ENCODE measurements at places on chromosomes 1 and 21.

GRCh38 chr1:234486858-234487840 is 8.2 kb upstream of the TARBP1 start:
- DNase-seq: no peak

GRCh38 chr1:17338706-17339493 is 30.9 kb downstream of the PADI4 start:
- no peak for DNase-seq

GRCh38 chr1:2946291-2946690 is 75.0 kb upstream of the ACTRT2 start:
- DNase-seq: no peak

- no peak for DNase-seq
Measured at GRCh38 chr1:237059244-237059643, 17.3 kb downstream of the RYR2 start.

DNA sequence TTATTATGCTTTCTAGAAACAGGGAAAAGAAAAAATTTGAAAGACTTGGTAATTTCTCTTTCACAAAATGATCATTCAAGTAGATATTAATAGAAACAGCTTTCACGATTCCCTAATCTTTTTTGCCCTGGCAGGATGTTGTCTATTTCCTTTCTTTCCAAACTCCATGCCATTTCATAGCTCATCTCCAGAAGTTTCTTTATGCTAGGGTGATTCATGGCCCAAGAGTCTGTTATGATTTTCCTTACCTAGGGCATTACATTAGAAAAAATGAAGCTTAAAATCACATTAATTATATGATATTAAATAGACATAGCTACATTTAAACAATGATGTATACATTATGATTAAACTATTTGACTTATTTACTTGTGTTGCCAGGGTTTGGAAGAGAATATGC is 762.1 kb downstream of the LTN1 start:
- no peak for DNase-seq

DNA sequence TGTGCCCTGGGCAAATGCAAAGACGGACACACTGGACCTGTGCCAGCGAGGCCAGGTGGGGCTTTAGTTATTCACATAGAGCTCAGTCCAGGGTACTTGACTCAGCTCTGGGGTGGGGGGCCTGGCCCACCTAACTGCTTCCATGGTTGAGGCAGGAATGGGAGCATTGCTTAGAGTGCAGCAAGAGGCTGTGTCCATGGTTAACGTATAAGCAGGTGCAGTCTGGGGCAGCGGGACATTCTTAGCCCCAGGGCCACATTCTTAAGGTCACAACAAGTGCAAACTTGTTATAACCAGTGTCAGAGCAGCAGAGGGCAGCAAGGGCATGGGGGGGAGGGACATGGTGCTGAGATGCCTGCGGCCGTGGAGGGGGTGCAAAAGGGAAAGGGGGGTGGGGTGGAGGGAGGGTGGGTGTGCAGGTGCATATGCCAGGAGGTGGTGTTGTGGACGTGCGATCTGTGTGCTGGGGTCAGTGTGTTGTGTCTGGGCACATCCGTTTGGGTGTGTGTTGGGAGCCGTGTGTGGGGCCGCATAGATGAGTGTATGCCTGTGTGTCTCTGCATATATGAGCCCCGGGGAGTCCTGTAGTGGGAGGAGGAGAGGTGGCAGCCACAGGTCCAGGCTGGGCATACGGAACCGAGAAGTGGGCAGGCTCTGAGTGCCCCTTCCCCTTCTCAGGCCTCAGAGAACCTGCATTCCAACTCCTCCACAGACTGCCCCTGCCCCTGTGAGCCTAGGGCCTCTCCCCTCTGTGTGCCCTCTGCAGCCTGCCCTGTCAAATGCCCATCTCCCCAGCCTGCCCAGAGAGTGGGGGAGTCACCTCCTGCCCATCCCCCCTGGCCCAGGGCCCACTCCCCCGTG is 8.4 kb downstream of the KCNJ10 start:
- DNase-seq: no peak

DNA sequence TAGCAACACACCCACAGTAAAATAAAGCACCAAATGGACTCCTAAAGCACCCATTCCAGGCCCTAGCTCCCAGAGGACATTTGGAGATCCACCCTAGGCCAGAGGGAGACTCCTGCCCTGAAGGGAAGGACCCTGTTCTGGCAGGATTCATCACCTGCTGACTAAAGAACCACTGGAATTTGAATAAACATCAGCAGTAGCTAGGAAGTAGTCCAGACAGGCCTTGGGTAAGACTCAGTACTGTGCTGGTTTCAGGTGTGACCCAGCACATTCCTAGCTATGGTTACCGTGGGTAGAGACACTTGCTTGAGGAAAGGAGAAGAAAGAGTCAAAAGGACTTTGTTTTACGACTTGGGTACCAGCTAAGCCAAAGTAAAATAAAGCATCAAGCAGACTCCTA is 92.7 kb upstream of the LRRC7 start:
- DNase-seq: no peak

DNA sequence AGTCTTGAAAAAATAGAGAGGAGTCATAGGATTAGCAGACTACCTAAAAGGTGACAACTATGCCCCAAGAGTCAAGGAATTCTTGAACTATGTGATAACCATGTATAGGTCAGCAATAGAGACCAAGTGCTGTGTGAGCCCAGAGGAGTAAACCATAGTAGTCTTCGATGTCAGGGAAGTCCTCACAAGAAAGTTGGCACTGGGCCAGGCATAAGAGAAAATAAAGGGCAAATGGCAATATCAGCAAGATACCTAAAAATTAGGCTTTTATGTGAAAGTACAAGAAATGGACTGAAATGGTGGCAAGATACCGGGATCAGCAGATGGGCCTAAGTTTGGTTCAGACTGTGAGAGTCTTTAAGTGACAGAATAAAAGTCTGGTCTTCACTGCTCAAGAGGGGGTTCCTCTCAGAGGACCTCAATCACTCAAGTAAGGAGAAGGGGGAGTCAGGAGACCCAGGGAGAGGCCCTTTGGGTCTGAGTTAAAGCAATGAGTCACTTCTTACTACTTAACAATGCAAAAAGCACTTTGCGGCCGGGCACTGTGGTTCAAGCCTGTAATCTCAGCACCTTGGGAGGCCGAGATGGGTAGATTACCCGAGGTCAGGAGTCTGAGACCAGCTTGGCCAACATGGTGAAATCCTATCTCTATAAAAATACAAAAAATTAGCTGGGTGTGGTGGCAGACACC is 95.0 kb downstream of the TEX35 start:
- DNase-seq: no peak

DNA sequence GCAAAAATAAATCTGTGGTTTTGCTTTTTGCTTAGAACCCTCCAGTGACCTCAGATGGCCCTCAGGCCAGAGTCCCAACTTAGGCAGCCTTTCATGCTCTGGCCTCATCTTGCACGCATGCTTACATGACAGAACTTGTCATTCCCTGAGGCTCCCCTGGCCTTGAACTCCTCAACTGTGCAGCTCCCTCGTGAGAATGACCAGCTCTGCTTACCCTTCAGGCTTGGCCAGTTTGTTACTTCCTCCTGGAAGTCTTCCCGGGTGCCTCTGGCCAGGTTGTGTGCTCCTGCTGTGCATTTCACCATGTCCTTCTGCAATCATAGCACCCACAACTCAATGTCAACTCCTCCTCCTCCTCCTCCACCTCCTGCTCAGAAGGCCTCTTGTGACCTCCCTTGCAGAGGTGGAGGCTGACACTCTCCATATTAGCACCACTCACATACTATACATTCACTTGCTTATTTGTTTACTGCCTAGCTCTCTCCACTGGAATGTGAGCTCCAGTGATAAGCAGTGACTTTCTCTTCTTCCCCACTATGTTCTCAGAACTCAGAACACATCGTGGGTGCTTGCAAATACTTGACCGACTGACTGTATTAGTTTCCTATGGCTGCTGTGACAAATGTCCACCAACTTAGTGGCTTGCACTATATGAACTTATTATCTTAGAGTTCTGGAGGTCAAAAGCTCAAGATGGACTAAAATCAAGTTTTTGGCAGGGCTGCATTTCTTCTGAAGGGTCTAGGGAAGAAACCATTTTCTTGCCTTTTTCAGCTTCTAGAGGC is 41.9 kb downstream of the RCSD1 start:
- no peak for DNase-seq

GRCh38 chr1:68196676-68197075 is 35.6 kb downstream of the WLS start:
- DNase-seq: no peak

GRCh38 chr1:7650801-7651200 is 120.3 kb upstream of the VAMP3 start:
- no peak for DNase-seq

GRCh38 chr1:30760596-30761324 is 3.2 kb upstream of the LAPTM5 start:
- DNase-seq: no peak

DNA sequence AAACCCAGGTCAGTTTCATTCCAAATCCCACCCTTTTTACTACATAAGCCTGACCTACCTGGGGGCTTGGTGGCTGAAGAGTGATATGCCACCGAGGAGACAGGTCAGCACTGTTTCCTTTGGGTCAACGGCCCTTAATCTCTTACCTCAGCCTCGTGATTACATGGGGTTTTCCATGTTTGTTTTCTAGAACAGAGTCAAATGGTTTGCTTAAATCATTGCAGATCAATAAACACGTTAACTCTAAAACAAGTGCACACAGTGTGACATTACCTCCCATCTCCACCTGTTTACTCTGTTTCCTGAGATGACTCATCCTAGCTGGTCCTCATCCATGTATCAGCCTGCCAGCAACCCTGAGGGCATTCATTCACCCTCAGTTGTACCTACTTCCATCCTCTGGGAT is 40.8 kb upstream of the TP53BP2 start:
- no peak for DNase-seq

GRCh38 chr1:226548256-226549093 is at the start of gene STUM:
Gene STUM, plus strand, starts transcription at chr1:226548764. Its CDS starts 141 bp downstream, at chr1:226548905.
- no peak for DNase-seq

DNA sequence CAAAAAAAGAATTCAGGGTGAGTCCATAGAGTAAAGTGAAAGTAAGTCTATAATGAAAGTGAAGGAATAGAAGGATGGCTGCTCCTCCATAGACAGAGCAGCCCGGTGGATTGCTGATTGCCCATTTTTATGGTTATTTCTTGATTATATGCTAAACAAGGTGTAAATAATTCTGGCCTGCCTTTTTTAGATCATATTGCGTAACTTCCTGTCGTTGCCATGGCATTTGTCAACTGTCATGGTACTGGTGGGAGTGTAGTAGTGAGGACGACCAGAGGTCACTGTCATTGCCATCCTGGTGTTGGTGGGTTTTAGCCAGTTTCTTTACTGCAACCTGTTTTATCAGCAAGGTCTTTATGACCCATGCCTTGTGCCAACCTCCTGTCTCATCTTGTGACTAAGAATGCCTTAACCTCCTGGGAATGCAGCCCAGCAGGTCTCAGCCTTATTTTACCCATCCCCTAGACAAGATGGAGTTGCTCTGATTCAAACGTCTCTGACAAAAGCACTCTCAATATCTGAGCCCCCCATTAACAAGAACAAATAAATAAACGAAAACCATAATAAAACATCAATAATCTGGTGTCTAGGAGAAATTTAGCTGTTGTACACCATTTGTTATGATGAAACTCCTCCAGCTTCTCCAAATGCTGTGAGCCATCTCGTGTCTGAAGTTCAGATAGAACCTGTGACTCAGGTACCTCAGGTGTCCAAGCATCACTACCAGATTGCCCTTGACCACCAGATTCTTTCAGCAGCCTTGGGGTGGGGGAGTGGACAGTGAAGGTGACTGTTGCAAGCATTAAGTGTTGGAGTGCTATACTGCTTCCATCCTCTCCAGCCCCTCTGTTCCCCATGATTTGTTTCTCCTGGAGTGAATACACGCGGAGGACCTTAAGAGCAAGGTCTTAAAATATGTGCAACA is 36.0 kb downstream of the EBNA1BP2 start:
- no peak for DNase-seq

DNA sequence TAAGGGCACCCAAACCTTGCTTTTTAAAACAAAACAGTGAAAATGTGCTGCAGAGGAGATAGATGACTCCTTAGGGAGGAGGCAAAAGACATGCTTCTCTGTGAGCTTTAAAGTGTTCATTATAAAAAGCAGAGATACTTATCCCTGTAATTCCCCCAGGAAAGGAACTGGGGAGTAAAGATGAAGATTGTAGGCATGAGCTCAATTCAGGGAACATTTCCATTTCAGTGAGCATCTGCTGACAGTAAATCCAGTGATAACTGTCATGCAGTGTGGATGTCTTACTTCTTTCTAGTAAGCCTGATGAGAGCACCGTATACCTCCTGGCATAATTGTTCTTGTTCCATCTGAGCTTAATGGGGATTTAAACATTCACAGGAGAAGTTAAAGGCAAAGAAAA is 1296.5 kb downstream of the MRPL39 start:
- no peak for DNase-seq

DNA sequence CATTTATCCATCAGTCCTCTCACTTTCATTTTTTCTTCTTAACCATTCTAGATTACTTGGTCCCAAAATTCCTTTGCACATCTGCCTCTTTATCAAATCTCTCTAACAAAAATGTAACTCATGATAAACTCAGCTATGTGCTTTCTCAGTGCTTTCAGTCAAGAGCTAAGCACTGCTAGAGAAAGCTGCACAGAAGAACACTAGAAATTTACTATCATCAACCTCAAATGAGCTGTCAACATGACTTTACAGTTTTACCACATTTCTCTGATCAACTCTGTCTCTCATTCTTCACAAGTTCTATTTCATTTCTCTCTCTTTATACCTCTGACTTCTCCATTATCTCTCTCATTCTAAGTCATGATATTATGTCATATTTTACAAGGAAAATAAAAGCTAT is 54.2 kb upstream of the PRKACB start:
- DNase-seq: no peak

DNA sequence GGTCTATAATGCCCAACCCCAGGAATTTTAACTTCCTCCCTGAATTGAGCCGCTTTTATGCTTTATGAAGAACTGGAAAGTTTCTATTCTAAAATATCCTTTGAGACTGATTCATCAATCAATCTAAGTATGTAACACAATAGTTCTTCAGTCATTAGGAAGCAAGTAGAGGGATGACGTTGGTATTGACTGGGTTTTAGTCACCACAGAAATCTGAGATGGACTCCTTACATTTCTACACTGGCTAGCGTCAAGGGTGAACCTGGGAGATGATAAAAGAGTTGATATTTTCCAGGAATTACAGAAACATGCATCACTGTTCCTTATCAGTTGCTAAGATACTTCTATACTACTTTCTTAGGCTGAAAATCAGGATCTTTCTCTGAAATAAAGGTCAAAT is 308.0 kb downstream of the HMCN1 start:
- DNase-seq: no peak

GRCh38 chr1:12596007-12596821 is 21.8 kb downstream of the DHRS3 start:
- DNase-seq: no peak

DNA sequence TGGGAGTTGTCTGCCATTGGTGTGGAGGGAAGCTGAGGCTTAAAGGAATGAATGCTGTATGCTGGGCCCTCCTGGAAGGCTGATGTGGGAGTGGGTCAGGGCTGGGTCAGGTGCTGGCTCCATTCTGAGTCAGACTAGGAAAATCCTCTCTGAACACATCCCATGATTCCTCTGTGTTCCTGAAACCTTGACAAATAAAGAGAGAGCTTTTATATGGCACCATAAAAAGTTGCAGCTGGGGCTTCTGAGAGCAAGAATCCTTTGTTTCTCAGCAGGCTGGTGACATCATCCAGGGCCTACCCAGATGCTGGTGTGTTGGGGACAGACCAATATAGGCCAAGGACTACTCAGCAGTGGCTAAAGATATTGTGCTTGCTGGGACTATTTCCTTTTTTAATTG is 27.8 kb upstream of the NFASC start:
- no peak for DNase-seq

- DNase-seq: no peak
Measured at GRCh38 chr1:243848165-243848857, 1.7 kb downstream of the AKT3 start.
